ENCODE measurements at places on chromosomes 13 and 19. TPM values are rescaled to one million over a fixed set of nuclear protein-coding genes. Genes with fewer than 3 reads are reported as not detected.

- DNase-seq, result peak; percentile 21
Measured at GRCh38 chr19:11323601-11324078, 15.8 kb downstream of the RAB3D start.

DNA sequence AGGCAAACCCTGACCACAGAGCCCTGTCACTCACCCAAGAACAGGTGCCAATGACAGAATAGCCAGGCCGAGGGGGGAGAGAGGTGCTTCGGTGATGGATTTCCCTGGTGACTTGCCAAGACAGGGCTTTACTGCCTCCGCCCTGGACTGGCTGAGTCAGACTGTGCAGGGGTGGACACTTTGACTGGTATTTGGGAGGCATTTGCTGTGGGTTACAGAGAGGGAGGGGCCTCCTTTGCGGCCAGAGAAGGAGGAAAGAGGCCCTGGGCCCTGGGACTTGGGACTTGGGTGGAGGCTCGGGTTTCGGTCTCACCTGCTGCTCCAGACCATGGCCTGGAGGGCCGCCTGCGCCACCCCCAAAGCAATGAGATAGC is 4.6 kb upstream of the EPS8L1 start:
- no peak for DNase-seq

GRCh38 chr13:90867336-90867683 is 480.2 kb upstream of the MIR17HG start:
- DNase-seq, result peak; percentile 72

DNA sequence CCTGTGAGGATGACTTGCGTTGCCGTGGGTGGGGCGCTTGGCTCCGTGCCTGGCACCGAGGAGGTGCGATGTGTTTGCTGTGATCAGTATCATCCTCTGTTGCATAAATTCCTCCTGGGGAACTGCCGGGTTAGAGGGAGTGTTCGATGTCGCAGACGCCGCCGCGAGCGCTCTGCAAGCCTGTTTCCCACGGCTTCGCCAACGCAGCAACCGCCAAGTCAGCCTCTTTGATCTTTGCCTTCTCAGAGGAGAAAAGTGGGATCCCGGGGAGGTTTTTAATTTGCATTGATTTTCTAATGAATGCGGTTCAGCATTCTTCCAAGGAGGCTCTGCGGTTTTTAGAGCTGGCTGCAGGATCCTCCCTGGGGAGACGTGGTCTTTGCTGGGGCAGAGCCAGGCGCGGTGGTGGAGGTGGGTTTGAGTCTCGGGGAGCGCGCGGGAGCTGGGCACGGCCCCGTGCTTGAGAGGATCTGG is 7.6 kb downstream of the GPR32 start:
- DNase-seq, result no peak

GRCh38 chr19:48480183-48480557 is 11.0 kb downstream of the CYTH2 start:
- peak; percentile 67 for DNase-seq

- no peak for DNase-seq
Measured at GRCh38 chr19:48506138-48506733, 5.4 kb downstream of the LMTK3 start.

GRCh38 chr19:3125900-3126524 is 9.8 kb upstream of the GNA15 start:
- peak; percentile 26 for DNase-seq

DNA sequence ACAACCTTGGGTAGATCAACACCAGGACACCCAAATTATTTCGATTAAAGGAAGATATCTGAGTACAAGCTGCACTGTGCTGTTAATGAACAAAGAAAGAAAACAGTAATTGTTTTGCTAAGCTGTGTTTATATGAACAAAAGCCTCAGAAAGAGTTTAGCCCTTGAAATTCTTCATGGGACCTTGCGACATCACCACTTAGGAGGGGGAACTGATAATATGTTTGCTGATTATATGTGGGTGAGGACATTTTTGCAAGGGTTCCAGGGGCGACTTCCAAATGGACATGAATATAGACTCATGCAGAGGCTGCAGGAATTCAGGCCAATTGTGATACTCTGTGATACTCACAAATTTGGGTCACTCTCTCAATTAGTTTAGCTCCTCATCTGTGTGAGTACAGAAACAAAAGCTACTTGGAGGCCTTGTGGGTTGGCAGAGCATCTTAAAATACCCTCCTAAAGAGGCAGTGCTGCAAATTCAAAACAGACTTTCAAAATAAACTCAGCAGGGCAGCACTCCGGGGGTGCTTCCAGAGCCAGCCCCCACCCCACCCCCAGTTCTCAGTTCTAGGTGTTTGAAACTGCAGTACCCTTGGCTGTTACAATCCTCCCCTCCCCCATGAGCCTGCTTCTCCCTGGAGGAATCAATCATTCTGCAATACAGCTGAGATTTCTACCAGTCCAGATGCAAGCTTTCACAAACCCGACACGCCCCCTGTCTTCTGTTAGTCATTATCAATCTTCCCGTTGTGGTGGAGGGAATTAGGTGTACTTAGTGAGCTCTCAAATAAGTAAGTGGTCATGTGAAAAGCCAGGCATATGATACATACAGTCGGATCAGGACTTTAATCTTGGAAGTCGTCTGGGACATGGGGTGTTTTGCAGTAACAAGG is 97.0 kb upstream of the MBNL2 start:
- peak; percentile 99 for DNase-seq

FFAR3 gene
- 0.55 TPM for total RNA-seq

ZNF737 gene
- 57.0 TPM for total RNA-seq

ZNF285 gene
- total RNA-seq, result 1.4 TPM

UHRF1 gene
- 4.9 TPM for total RNA-seq

KCNC3 gene
- 13.2 TPM for total RNA-seq

CLEC17A gene
- total RNA-seq, result 2.3 TPM
